ENCODE measurements at places on chromosomes 11 and 22.

GRCh38 chr11:72781313-72782080, 12.3 kb downstream of the STARD10 start:
- DNase-seq, result no peak

GRCh38 chr11:113305440-113306336, 8.7 kb upstream of the TTC12 start:
- peak; percentile 54 for DNase-seq

GRCh38 chr11:57487920-57488659, 27.4 kb downstream of the SLC43A1 start:
- DNase-seq, result no peak

DNA sequence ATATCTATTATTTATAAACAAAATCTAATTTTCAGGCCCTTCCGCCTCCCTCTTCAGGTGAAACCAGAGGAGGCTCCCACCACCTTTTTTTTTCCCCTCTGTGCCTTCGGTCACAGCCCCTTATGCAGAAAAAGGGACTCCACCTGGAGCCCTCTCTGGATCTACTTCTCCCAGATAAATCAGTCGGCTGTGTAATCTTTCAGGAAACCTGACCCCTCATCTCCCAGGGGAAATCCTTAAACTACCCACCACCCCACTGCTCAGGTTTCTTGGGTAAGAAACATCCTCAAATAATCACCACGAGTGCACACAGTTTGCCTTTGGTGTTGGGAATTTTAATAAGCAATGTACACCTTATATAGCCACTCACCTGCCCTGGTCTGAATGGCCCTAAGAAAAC, 104.2 kb downstream of the NAV2 start:
- DNase-seq, result no peak

DNA sequence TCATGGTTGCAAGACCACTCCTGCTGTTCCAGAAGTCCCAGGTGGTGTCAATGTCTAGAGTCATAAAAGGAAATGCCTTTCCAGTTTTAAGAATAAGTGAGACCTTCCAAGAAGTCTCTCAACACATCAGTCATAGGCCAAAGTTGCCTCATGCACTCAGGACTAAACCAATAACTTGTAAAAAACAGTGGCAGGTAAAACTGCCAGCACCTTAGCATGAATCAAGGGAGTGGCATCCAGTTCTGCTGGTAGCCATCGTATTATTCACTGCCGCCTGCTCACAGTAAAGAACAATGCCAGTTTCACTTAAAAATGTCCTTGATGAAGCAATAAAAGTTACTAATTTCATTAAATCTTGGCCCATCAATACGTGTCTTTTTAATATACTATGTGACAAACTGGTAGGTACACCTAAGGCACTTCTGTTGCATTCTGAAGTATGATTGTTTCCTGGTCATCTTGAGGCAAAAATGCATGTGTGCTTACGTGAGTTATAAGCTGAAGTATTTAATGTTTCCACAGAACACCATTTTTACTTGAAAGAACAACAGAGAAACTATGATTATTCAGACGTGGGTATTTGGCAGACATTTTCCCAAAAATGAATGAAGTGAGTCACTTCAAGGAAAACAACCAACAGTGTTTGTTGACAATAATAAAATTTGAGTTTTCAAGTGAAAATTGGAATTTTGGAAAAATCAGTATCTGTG, 125.2 kb upstream of the SNX19 start:
- peak; percentile 27 for DNase-seq

DNA sequence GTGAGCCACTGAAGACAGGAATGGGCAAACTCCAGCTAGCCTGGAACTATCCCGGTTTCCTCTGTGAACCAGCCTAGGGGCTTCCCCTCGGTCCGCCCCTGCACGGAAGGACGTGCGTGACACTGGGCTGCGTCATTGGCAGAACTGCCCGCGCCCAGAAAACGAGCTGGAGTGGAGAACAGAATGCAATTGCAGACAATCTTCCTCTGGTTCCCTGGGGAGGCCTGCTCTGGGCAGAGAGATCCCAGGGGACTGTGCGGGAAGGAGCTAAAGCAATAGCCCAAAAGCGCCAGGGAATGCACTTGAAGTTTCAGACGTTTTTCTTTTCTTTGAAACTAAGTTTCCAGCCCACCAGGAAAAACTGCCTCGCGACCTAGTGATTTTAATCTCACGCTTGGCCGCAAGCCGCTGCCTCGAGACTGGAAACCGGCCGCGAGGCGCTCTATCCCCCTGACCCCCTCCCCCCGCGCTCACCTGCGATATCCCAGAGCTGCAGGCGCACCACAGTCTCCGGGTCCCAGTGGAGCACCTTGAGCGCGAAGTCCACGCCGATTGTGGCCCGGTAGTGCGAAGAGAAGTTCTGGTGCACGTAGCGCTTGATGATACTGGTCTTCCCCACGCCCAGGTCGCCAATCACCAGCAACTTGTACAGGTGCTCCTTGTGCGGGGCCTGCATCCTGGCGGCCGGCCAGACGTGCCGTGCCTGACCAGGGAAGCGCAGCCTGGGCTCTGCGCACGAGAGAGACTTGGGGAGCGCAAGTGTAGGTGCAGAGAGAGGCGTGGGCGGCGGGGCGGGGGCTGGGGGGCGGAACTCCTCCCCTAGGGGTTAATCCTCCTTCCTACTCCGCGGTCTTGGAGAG, at the start of gene RAB38:
RAB38 (minus strand) TSS at position 735 of the 860 bp plus-strand sequence; CDS start at position 676, 59 bp downstream.
- DNase-seq, result peak; percentile 74

All from AG10803 (cell line).